LNCaP clone FGC (cell line): ENCODE measurements at places on chromosomes 11 and 22.
A peak's percentile ranks its signal among the peaks of the same experiment; 100 is the strongest.

GRCh38 chr11:128453444-128454336 lies 133.7 kb downstream of the ETS1 start:
- DNase-seq: peak; percentile 96

GRCh38 chr11:123186286-123186685 lies 8.8 kb downstream of the CLMP start:
- no peak for DNase-seq

DNA sequence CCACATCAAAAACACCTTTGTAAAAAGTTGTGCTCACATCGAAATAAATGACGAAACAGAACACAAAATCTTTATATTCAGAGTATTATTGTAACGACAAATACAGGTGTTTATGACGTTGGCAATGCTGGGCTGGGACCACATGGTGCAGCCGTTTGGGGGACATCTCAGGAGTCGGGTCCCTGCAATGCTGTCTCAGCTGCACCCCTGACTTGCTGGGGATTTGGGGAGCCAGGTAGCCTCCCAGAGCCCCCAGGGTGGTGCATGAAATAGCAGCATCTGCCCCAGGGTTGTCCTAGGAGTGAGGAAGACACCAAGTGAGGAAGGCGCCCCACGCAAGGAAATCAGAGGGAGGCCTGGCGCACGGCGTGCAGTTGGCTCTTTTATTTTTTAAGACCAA lies 1526.8 kb downstream of the BRD1 start:
- no peak for DNase-seq

DNA sequence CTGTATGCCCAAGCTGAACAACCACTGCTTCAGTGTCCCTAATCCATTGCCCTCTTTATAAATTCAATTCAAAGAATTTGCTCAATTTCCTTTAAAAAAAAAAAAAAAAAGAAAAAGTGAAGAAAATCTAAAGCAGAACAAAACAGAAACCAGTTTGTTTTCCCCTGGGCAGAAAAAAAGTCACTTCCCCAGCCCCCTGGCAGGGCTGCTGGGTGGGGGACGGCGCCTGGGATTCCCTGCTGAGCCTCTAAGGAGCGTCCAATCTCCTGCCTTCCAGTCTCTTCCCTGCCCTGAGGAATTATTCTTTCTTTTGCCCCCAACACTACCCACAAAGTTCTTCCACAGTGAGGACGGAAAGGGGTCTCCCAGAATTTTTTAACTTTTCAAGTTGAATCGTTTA lies 23.9 kb downstream of the DKK3 start:
- DNase-seq: no peak

DNA sequence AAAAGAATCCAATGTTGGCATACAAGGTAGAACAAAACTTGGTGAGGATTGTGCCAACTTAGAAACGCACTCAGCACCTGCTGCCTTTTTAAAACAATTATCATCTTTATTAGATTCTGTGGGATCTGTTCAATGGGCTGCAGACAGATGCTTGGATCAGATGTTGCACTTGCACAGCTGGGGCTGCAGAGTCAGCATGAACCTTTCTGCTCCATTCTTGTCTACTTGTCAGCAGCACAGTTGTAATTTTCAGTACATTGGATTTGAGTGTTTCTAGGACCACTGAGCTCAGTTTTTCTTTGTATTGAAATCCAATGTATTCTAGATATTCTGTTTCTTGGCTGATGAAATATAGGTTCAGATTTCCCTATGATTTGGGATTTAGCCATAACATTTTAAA lies 164.5 kb downstream of the LUZP2 start:
- DNase-seq: no peak

GRCh38 chr11:40292721-40293508 lies 1166.5 kb downstream of the LRRC4C start:
- no peak for DNase-seq

GRCh38 chr11:122167100-122167499 lies 51.1 kb upstream of the BLID start:
- DNase-seq: no peak

GRCh38 chr11:65104628-65105027 lies 7.0 kb upstream of the TM7SF2 start:
- no peak for DNase-seq

- no peak for DNase-seq
Observed at GRCh38 chr11:64801158-64801464, 1.9 kb downstream of the MAP4K2 start.

- DNase-seq: no peak
Observed at GRCh38 chr22:48459859-48460823, 1367.5 kb downstream of the BRD1 start.

DNA sequence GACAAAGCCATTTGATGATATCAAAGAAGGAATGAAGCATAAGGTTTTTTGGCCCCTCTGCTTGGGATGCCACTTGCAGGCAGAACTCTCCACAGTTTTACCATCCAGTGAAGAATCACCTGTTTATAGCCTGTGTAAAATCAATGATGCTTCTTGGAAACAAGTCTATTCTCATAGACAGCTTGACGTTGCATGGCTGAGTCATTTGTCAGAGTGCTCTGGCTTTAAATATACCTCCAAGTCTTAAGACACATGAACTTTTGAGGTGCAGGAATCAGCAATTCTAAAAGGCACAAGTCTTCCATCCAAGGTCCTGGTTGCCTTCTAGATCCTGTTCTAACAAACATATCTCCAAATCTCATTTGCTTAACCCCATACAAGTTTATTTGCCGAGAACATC lies 53.6 kb upstream of the KIRREL3 start:
- no peak for DNase-seq

GRCh38 chr11:134019500-134019899 lies 49.4 kb upstream of the JAM3 start:
- DNase-seq: no peak

DNA sequence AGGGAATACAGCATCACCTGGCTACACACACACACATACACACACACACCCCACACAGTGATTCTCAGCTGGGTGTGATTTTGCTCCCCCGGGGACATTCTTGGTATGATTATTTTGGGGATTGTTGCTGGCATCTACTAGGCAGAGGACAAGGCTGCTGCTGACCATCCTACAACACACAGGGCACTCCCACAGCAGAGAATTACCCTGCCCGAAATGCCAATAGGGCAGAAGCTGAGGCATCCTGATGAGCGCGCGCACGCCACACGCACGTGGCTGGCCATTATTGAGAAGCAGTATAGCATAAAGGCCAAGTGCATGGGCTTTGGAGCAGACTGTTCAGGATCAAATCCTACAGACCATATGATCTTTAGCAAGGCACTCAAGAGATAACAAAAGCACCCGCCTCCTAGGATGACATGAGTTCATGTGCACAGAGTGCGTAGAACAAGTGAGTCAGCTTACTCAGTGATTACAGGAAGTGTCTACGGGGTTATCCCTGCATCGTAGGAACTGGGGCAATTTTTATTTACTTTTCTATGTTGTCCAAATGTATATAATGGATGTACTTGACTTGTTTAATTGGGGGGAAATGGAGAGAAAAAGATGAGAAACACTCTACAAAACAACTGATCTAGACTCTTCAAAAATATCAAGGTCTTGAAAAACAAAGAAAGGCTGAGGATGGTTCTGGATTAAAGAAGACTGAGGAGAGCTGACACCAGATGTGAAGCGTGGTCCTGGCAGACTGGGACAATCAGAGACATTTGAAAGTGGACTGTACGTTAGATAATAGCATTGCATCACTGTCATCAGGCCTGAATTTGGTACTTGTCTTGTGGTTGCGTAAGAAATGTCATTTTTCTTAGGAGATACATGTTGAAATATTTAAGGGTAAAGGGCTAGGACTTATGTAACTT lies 7.2 kb upstream of the EHD1 start:
- DNase-seq: no peak

DNA sequence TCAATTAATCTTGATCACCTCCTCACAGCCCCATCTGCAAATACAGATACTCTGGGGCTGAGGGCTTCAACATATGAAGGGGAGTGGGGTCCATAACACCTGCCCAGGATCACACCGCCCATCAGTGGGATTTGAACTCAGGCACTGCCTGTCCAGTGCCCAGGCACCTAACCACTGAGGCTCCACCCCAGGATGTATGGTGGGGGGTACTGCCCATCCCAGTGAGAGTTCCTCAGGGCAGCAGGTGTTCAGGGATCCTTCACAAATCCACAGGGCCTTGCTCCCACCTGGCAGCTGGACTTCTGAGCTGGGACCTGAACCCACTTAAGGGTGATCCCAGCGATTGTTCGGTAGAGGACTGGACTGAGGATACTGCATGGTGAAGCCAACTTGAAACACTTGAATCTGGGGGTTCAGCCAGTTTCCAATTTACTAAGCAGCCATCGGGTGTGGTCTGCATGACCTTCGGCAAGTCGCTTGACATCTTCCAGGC lies 33.3 kb downstream of the PRDM11 start:
- no peak for DNase-seq

- no peak for DNase-seq
Observed at GRCh38 chr11:14378171-14378570, 19.2 kb upstream of the RRAS2 start.

DNA sequence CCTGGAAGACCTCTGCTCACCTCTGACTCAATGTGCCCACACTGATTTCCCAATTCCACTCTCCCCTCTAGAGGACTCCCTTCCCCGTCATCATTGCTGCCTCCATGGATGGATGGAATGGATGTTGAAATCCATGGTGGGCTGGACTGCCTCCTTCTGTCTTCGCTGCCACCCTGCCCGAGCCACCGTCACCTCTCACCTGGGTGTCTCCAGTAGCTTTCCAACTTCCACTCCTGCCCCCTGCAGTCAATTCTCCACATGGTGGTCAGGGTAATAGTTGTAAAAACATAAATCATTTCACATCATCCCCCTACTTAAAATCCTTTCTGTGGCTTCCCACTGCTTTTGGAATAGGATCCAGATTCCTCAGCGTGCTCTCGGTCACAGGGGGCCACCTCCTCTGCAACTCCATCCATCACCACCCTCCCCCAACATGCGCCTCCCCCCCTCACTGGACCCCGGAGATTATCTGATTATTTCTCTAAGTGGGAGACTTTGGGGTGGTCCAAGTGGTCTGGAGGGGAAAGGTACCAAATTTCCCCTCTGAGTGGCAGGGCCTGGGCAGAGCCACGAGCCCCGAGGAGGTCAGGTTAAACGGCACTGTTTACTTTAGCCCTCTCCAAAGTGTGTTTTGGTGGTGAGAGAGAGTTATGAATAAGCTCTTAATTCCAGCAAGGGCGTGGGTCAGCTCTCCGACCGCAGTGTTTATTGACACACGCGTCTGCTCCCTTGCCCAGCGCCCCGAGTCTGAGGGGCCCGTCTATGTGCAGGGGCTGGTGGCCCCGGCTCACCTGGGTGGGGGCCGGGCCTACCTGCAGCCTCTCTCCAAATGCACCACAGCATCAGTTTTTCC lies 313.7 kb downstream of the MN1 start:
- DNase-seq: no peak

GRCh38 chr22:44574057-44574639 lies 76.1 kb upstream of the RTL6 start:
- DNase-seq: peak; percentile 21

DNA sequence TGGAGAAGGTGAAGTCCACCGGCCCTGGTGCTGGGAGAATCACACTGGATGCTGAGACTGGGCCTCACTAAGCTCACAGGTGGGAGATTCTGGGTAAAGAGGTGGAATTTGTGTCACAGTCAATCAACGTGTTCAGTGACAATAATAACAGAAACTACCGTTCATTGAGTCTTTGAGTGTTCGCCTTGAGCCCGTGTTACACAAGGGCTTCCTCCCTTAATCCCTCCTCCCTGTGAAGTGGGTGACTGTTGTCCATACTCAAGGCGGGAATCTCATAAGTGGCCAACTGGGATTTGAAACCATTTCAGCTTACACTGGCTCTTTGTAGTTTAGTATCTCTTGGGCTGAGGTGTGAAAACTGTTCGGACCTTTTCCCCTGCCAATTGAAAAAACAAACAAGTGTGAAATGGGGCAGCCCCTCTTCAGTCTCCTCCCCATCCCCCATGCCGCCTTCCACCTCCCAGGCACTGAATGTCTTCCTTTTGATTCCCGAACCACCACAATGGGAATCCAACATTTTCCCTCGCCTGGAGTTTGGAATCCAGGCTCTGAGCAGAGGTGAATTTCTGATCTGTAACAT lies 502.4 kb downstream of the MIAT start:
- DNase-seq: no peak

DNA sequence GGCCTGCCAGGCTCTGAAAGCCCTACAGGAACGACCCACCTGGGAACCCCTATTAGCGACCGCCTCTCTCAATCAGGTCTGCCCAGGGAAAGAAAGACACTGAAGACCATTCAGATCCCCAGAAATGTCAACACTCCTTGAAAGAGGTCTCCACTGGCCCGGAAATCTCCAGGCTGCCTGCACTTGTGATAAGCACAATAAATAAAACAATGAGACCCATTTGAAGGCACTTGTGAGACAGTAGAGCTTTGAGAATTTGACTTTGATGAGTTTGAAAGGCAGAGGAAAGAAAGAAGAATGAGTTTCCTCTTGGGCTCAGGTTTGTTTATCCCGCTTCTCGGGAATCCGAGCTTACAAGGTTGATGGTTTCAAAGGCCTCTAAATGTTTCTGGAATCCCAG lies 416.3 kb downstream of the BUD13 start:
- no peak for DNase-seq

- DNase-seq: peak; percentile 81
Observed at GRCh38 chr11:127804747-127805400, 782.5 kb downstream of the ETS1 start.

DNA sequence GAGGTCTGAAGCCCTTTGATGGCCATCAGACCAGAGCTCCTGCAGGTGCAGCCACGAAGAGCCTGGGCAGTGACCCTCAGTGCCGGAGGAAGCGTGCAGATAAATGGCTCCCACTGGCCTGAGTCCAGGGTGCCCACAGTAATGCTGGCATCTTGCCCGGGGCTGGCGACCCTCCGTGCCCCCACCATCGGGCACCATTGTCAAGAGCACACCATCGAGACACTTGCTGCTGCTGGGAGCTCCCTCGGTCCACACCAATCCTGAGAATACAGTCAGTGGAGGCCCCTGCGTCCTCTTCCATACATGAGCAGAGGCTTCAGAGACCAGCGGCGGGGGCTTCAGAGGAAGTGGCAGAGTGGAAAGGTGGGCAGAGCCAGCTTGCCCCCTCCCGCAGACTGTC lies 1448.3 kb downstream of the BRD1 start:
- no peak for DNase-seq

DNA sequence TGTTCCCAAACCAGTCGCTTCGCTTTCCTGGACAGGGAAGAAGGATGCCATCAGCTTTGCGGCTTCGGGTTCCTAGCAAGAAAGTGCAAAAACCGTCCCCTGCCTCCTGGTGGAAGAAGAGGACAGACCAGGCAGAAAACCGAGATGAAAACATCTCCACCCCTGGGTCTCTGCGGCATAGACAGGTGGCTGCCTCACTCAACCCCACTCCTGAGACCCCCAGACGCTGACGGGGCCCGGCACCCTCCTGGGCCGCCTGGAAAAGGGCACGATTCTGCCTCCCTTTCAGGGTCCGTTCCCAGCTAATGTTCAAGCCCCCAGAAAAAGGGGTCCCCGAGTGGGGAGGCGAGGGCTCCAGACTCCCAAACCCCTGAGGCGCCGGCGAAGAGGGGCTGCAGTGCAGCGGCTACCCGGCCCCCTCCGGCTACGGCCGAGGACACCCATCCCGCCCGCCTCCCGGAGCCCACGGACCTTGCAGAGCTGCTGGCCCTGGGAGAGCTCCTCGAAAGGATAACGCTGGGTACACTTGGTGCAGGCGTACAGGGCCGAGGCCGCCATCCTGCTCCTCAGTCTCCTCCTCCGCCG lies 569 bp downstream of the FAM76B start:
- DNase-seq: no peak
